NCI-H1048 (cell line): ENCODE measurements at places on chromosomes 11 and 22.

DNA sequence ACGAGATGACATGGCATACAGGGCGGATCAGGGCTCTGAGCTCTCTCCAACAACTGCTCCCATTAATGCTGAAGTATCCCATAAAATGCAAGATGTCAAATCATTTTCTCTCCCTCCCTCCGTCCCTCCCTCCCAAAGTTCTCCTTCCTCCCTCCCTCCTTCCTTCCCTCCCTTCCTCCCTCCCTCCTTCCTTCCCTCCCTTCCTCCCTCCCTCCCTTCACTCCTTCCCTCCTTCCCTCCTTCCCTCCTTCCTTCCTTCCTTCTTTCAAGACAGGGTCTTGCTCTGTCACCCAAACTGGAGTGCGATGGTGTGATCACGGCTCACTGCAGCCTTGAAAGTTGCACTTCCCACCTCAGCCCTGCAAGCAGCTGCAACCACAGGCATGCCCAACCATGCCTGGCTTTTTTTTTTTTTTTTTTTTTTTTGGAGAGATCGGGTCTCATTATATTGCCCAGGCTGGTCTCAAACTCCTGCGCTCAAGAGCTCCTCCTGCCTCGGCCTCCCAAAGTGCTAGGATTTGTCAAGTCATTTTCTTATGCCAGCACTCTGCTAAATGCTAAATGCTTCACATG is 38.2 kb downstream of the TXN2 start:
- DNase-seq, result no peak

- DNase-seq, result no peak
Observed at GRCh38 chr22:43795320-43795719, 16.8 kb downstream of the EFCAB6 start.

GRCh38 chr11:104404231-104405175 is 240.6 kb upstream of the PDGFD start:
- no peak for DNase-seq

DNA sequence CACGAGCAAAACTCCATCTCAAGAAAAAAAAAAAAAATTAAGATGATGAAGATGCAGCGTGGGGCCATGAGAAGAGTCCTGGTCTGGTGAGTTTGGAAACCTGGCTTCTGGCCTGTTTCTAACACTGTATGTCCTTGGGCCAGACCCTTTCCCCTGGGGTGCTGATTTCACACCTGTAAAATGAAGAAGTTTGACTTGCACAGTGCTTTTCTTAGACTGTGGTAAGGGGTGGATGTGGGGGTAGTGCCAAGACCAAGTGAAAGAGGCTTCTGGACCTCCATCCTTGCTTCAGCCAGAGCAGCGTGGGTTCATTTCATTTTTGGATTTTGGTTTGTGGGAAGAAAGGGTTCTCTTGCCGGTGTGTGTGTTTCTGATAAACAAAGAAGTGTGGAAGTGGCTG is 42.1 kb downstream of the PTPRJ start:
- no peak for DNase-seq

- DNase-seq, result no peak
Observed at GRCh38 chr11:124807201-124807600, 7.0 kb upstream of the MSANTD2 start.

DNA sequence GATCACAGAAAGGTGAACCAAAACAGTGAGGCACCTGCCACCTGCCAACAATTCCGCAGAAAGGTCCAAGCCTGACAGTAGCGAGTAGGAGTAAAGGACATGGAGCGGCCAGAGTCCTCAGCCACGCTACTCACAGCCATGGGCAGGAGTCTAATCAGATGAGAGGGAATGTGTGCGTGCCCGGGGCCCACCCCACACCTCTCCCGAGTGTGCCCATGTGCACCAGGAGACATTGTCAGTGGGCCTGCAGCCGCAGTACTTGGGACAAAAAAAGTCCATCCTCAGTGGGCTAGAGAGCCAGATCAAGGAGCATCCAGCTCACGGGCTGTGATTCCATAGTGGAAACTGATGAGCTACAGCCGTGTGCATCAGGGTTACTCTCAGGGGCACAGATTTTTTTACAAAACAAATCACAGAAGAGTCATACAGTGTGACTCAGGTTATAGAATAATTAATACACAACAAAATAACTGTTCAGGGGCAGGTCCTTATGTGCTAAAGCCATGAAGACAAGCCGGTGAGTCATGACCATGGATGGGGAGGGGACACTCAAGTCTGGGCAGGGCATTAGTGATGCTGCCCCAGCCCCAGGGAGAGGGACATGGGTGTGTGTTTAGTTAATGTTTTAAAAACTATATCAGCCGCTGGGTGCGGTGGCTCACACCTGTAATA is 12.0 kb downstream of the SART1 start:
- DNase-seq, result no peak

DNA sequence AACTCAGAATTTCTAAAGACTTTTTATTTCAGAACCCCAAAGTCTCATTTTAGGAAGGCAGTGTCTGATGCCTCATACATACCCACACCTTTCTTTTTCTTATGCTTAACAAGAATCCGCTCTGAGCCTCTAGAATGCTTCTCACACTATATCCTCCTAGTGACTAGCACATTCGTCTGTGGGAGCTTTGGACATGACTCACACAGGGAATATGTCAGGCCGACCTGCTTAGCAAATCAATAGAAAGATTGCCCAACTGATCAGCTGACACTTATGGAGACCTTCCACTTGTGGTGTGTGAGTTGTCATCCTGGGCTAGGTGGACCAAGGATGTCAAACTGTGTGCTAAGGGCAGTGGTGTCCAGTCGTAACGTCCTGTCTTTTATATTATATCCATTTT is 129.9 kb upstream of the TTC12 start:
- DNase-seq, result no peak
